ENCODE measurements at places on chromosomes 7 and 10.

- no peak for DNase-seq
Measured at GRCh38 chr10:129046962-129047361, 420.1 kb upstream of the MGMT start.

- DNase-seq = no peak
Measured at GRCh38 chr10:109937460-109938065, 14.3 kb upstream of the XPNPEP1 start.

- peak; percentile 93 for DNase-seq
Measured at GRCh38 chr10:77478247-77478961, 159.2 kb downstream of the KCNMA1 start.

DNA sequence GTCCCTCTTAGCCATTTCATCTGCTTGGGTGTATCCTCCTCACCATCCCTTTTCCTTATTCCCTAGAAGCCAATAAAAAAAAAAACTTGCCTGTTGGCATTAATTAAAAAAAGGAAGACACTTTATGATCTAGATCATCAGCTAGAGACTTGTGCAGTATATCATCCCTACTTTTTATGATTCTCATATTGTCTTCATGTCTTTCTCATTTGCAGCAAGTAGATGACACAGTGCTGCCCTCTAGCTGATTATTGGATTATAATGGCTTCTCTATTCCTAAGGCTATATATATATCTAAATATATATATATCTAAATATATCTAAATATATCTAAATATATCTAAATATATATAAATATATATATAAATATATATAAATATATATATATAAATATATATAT, 272.4 kb upstream of the LRGUK start:
- DNase-seq = peak; percentile 77

DNA sequence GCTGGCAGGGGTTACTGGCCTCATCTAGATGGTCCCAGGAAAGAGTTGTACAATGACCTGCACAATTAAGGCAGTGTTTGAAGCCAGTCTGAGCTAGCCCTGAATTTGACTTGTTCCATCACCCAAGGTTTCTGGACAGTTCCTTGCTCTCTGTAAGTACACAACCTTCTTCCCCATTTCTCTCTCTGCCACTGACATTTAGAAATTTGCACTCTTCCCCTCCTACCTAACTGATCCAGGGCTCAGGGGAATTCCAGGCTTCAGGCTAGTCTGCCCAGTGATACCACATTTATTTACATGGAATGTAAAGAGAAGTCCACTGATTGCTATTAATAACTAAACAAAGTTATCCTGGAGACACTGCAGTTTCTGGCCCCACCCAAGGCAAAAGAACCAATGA, 139.0 kb upstream of the GPR26 start:
- DNase-seq = no peak

- DNase-seq = no peak
Measured at GRCh38 chr7:153457746-153458145, 594.5 kb upstream of the DPP6 start.

DNA sequence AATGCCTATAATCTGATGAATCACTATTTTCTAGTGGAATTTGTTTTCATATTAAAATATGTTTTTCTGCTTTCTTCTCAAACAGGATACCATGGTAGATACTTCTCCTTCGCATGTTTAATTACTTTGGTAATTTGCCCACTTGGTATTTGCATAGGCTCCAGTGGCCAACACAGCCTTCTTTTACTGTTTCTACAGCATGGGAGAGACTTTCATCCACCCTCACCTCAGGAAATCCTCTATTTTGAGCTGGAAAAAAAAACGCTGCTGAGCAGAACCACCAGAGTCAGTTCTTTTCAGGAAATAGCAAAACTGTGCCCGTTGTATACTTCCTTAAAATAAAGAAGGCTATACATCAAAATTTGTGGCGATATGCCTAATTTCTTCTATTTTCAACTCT, 213.3 kb downstream of the MDFIC start:
- no peak for DNase-seq

DNA sequence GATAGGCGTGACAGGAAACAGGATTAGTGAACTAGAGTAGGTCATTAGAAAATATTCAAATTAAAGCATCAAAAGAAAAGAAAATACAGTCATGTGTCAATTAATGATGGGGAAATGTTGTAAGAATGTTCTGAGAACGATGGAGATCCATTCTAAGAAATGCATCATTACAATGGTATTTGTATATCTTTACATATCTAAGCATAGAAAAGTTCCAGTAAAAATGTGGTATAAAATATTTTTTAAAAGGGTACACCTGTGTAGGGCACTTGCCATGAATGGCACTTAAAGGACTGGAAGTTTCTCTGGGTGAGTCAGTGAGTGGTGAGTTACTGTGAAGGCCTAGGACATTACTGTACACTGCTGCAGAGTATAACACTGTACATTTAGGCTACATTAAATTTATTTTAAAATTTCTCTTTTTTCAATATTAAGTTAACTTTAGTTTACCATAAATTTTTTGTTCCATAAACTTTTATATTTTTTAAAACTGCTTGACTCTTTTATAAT, 282.5 kb downstream of the BMPER start:
- DNase-seq = no peak

DNA sequence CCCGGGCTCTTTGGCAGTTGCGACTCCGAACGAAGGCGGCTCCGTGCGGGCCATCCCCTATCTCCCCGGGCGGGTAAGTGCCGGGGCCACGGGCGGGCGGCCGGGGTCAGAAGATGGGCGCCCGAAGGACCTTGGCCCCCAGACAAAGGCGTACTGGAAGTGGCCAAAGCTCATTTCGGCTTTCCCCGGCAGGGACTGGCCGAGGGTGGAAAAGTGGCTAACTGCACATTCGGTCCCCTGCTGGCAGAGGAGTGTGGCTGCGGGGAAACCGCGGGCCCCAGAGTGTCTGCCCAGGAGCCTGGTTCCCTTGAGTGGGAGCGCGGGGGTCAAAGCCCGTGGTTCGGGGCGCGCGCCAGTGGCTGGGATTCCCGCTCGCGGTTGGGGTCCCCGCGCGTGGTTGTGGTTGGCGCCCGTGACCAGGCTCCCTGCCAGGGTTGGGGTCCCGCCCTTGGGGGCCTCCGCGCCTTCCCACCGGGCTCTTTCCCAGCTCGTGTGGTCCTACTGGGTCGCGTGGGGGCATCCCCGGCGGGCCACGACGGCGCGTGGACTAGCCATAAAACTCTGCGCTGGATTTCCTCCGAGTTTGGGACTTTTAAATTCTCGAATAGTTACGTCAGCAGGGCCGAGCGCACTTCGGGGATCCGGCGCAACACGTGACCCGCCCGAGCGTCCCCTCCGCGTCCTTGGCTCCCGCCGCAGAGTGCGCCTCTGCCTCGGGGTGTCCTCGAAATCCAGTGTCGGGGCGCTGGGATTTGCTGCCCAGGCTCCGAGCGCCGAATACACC, 124.4 kb downstream of the TACC2 start:
- DNase-seq = peak; percentile 80

DNA sequence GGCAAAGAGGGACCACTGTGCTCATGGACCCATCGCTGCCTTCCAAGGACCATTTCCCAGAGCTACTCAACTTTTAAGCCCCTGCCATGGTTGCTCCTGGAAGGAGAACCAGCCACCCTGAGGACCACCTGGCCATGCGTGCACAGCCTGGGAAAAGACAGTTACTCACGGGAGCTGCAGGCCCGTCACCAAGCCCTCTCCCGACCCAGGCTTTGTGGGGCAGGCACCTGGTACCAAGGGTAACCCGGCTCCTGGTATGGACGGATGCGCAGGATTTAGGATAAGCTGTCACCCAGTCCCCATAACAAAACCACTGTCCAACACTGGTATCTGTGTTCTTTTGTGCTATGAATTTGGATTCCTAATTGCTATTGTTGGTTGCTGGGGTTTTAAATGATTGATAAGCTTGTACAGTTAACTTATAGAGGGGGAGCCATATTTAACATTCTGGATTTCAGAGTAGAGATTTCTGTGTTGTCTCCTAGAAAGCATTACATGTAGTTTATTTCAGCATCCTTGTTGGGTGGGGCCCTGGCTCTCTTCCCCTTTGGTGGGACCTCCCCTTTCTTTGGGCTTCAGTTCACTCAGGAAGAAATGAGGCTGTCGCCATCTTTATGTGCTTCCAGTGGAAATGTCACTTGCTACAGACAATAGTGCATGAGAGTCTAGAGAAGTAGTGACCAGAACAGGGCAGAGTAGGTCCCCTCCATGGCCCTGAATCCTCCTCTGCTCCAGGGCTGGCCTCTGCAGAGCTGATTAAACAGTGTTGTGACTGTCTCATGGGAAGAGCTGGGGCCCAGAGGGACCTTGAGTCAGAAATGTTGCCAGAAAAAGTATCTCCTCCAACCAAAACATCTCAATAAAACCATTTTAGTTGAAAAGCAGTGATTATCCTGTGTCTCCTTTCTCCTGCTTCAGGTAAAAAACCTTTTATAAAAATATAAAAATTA, 19.4 kb downstream of the LAT2 start:
- DNase-seq = no peak

DNA sequence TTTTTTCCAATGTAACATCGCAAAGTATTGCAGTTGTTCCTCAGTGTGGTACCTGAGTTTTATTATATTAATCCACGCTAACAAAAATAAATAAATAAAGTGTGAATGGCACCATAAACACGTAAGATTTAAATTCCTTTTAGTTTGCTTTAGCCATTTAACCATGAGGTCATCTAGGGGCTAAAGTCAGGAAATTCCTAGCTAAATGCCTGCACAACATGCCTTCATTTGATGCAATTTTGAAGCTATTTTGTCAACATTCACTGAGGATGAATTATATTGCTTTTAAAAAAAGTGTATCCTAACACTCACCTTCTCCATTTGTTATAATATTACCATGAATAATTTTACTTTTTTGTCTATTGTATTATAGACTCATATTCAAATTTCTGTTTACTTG, 714.4 kb downstream of the GATA3 start:
- no peak for DNase-seq

DNA sequence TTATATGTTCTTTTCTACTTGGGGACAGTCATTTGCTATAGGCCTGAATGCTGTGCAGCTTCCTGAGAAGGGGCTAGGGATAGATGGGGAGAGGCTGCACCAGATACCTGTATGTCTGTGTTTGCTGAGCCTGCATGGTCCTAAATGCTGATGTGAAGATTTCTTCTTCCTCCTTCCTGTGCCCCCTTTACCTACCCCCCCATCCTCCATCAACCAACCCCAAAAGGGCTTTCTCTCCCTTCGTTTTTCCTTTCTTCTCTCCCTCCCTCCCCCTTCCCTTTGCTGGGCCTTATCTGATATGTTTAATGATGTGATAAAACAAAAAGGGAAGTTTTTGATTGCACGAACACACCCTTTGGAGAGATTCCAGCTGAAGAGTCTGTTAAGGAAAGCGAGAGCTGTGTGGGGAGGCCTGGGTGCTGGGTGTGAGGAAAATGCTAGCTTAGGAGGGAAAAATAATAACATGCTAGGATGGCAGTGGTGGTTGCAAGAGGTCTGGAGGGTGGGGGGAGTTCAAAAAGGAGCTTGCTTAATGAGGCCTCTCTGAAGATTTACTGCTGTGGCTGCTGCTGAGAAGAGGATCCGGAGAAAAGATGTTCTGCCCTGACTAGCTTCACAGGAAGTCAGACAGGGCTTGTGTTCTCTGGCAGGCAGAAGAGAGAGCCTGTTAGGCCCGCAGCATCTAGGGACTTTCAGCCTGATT, 101.8 kb downstream of the SAMD9 start:
- DNase-seq = peak; percentile 63

DNA sequence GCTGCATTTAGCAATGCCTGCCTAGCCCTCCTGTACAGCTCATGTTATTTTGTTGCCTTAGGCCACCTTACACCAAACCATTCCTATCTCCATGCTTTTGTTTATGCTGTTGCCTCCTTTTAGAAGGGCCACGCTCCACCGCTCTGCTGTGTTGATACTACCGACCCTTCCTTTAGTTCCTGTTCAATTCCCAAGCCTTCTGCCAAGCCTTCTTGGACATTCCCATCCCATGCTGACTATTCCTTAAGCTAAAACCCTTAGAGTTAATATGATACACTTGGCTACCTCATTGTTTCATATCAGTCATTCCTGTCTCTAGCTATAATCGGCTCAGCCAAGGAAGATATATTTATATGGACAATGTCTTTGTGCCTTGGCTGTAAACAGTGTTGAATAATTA, 705.5 kb downstream of the LRMDA start:
- DNase-seq = no peak

- peak; percentile 97 for DNase-seq
Measured at GRCh38 chr7:13742126-13742525, 247.3 kb downstream of the ETV1 start.

GRCh38 chr10:128095753-128096469, 30.3 kb downstream of the MKI67 start:
- DNase-seq = no peak

- peak; percentile 91 for DNase-seq
Measured at GRCh38 chr10:110774069-110775019, 97.4 kb upstream of the PDCD4 start.

DNA sequence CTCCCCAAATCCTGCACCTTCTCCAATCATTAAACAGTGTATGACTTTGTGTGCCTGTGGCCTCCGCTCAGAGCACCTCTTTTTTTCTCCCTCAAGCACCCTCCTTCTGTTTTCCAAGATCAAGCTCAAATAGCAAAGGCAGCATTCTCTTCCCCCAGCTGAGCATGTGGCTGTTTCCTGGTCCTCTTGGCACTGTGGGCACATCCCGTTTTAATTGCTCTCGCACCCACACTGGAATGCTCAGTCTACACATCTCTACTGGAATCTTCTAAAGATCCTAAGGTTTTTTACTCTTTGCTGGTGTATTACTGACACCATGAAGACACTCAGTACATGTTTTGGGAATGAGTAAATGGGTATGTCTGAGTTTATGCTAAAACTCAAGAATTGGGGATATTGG, 107.4 kb downstream of the WDFY4 start:
- DNase-seq = no peak

- DNase-seq = no peak
Measured at GRCh38 chr7:158431055-158431940, 156.3 kb downstream of the PTPRN2 start.

- DNase-seq = peak; percentile 85
Measured at GRCh38 chr10:72379776-72380175, 25.1 kb upstream of the DNAJB12 start.

DNA sequence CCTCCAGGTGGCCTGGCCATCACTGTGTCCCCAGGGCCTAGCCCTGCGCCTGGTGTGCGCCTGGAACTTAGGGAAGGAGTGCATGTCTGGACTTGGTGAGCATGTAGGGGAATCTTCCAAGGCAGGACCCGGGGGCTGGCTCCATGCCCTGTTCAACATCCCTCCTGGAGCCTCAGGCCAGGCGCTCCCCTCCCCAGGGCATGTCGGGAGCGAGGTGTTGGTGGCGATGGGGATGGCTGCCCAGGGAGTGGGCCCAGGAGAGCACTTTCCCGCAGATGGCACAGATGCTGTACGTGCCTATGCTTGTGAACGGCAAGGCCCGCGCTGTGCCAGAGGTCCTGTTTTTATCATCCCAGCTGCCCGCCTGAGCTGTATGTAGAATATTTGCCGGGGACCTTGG, 55.0 kb downstream of the CDH23 start:
- DNase-seq = no peak

DNA sequence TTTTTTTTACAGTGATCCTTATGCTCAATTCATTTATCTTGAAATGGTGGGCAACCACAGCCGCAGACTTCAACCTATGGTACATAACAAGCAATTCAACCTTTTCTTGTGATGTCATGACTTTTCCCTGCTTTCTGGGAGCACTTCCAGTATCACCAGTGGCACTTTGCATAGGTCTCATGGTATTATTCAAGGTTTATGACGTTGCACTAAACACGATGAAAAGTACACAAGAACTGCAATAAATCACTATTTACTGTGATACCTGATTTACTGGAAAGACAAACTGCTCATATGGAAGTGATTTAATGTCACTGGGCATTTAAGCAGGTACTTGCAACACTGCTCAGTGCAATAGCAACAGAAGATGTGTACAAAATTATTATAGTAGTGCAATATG, 251.7 kb upstream of the CXCL12 start:
- DNase-seq = no peak

Measured in LHCN-M2 (cell line).